Ureter (tissue), 1 donor: ENCODE measurements at places on chromosomes 3 and 15. TPM values are rescaled to one million over a fixed set of nuclear protein-coding genes. Genes with fewer than 3 reads are reported as not detected.

The ZFYVE19 gene
- total RNA-seq, result 26.0 TPM

The GOLGA6L1 gene
- total RNA-seq, result not detected

The CATSPER2 gene
- total RNA-seq, result 17.2 TPM

The C2CD4A gene
- 0.49 TPM for total RNA-seq

The LOXL1 gene
- total RNA-seq, result 30.9 TPM

The DUOXA2 gene
- 3.9 TPM for total RNA-seq

The C3orf70 gene
- 19.0 TPM for total RNA-seq

The GPR171 gene
- 4.7 TPM for total RNA-seq

The MCF2L2 gene
- total RNA-seq, result 3.0 TPM

The SH2D7 gene
- not detected for total RNA-seq

The CCDC54 gene
- not detected for total RNA-seq

The COMMD4 gene
- 53.0 TPM for total RNA-seq

The PGBD4 gene
- total RNA-seq, result 1.5 TPM

The PPM1L gene
- total RNA-seq, result 16.3 TPM
